H7 (cell line): ENCODE measurements at places on chromosomes 3 and 15.
A peak's percentile ranks its signal among the peaks of the same experiment; 100 is the strongest.

DNA sequence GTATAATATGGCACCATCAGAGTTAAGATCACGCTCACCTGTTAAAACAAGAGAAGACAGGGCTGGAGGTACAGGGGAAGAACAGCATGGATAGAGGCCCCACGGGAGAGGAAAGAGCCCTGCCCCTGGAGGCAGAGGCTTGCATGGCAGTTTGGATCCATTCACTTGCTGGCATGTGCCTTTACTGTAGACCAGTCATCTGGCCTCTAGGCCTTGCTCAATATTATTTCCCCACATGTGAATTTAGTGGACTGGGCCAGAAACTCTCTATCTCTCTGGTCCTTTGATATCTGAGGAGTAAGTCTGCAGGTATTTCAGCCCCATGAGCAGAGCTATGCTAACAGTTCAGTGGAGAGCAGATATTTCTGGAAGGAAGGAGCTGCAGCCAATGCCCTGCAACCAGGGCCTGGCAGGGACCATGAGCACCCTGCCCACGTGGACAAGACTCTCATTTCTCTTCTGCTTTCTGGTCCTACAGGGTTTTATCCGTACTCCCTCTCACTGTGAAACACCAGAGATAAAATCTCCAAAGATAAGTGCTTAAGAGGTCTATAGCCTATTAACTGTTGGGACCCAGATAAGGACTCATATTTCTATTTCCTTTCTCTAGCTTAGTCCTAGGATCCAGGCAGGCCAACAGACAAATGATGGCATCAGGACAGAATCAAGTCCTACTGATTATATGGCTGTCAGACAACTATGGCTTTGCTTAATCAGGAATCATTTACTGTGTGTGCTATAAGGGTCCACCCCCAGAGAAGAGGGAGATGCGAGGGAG, 65.0 kb downstream of the CLDN11 start:
- peak; percentile 43 for DNase-seq

GRCh38 chr15:100279446-100279845, 62.3 kb downstream of the ADAMTS17 start:
- no peak for DNase-seq

GRCh38 chr3:32374788-32375595, 16.7 kb upstream of the CMTM7 start:
- DNase-seq, result peak; percentile 57

GRCh38 chr15:91070872-91071271, 29.2 kb upstream of the SV2B start:
- no peak for DNase-seq

GRCh38 chr3:29488922-29489321, 208.1 kb downstream of the RBMS3 start:
- no peak for DNase-seq
